ENCODE measurements at places on chromosomes 3 and 15. TPM values are rescaled to one million over a fixed set of nuclear protein-coding genes. Genes with fewer than 3 reads are reported as not detected.
A peak's percentile ranks its signal among the peaks of the same experiment; 100 is the strongest.

REC114 gene
- total RNA-seq: not detected

AP3B2 gene
- total RNA-seq: 4.1 TPM

CAMK1 gene
- 35.8 TPM for total RNA-seq

FBXL2 gene
- total RNA-seq: 28.4 TPM

ATOSA gene
- total RNA-seq: 88.7 TPM

ZNF660 gene
- total RNA-seq: 5.6 TPM

DNA sequence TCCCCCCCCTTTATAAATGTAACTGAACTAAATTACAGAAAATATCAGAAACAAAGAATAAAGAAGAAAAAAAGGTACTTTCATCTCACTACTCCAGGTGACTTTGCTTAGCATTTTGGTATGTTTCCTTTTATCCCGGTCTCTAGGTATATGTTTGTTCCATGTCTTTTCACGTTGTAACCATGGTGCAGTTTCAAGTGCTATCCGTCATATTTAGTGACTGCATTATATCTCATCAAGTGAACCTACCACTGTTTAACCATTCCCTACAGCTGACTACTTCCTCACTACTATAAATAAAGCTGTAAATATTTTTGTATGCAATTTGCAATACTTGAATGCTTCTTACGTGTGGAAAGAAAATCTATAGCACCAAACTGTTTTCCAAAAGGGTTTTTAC lies 2.2 kb downstream of the BTBD1 start:
- no peak for DNase-seq

- no peak for DNase-seq
Measured at GRCh38 chr3:115628075-115628412, 4.7 kb downstream of the GAP43 start.

DNA sequence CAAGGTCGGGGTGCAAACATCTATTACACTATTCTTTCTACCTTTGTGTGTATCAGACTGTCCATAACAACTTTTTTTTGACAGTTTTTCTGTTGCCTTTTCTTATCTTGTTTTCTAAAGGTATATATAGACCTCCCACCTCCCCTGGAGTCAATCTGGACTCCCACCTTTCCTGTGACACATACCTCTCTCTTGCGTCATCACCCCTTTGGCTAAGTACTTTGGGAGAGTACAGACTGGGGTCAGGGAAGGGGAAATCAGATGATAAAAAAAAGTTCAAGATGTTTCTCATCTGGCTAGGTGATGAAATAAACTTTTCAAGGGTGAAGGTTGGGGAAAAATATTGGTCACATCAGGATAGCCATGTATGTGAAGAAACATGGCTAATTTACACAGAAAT lies 17.2 kb downstream of the TSPAN3 start:
- DNase-seq: no peak

DNA sequence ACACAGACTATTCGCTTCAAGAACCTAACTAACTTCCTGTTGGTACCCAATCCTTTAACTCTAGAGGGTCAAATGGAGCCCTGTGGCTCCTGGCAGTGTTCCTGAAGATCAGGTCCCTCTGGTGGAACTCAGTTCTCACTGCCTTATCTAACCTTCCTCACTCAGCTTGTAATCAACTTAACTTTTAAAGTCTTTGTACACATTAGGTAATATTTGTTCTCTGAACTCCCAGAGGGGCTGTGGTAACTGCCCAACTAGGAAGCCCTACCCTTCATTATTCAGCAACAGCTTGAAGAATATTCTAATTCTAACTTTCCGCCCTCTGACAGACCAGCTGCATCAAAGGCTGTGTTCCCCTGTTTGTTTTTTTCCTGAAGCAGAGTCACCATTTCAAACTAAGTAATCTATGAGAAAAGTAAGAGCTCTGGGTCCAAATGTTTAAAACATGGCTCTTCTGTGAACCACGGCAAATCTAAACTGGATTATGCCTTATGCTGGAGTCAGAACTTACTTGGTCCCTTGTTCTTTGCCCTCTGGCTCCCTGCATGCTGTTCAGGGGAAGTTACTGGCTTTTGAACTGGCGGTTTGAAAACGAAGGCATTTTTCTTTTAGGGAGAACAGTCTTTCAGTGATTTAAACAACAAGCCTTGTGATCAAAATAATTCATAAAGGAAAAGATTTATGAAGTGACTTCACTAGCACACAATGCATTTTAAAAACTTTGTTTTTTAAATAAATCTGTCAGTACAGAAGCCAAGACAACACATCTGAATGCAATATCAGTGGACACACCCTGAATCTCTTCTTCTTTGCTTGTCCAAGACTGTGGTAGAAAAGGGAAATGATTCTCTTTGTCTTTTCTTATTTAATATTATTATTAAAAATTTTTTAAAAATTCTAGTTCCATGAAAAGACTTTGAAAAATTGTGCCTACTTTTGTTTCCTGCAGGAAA lies 365.6 kb downstream of the TIGIT start:
- DNase-seq: no peak

GRCh38 chr3:61560517-61561373 lies 626 bp upstream of the PTPRG start:
- peak; percentile 79 for DNase-seq

DNA sequence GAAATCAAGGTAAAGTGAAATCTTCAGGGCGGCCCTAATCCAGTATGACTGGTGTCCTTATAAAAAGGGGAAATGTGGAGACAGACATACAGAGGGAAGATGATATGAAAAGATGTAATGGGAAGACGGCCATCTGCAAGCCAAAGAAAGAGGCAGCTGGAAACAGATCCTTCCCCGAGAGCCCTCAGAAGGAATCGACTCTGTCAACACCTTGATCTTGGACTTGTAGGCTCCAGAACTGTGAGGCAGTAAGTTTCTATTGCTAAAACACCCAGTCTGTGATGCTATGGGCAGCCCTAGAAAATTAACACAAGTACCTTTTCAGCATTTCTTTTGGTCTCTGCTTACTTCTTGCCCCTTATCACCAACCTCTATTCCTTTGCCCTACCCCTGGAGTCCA lies 174.7 kb upstream of the TPM1 start:
- DNase-seq: no peak

DNA sequence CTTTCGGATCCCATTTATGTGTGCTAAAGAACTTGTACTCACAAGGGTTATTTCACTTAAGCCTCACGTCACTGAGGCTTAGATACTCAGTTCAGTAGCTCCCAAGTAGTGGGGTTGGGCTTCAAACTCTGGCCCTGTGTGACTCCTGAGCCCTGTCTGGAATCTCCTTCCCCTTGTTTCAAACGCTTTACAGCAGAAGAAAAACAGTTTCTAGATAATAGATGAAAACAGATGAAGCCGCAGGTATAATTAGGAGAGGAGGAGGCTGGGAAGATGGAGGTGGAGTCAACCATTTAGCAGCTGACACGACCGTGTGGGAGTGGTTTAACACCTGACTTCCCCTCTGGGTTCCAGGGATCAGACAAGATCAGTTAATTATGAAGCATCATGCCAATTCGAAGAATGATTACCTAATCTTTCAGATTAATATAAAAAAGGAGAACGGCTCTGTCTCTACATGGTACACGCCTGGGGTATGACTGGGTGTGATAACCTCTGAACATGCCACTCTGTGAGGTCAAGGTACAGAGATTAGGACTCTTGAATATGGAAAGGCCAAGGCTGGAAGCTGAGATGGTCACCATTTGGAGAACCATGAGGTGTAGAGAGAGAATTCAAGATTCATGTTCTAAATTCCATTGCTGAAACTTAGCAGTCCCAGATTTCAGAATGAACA lies 31.1 kb downstream of the TPM1 start:
- no peak for DNase-seq

GRCh38 chr3:69283496-69283895 lies 102.4 kb downstream of the FRMD4B start:
- DNase-seq: no peak

DNA sequence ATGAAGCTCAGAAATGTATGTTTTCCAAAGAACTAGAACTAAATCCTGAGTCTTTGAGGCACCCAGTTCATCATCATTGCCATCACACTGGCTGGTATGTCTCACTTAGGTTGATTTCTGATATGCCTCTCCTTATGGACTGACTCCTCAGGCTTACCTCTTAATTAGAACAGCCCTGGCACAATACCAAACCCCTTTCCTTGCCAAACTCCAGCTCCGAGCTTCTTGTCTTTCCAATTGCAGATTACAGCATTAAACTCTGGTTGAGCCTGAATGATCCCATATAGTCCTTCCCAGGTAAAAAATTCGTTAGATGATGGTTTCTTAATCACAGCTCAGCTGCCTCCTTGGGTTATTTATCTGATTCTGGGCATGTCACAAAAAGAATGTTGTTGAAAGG lies 66.3 kb downstream of the RTP4 start:
- DNase-seq: no peak

DNA sequence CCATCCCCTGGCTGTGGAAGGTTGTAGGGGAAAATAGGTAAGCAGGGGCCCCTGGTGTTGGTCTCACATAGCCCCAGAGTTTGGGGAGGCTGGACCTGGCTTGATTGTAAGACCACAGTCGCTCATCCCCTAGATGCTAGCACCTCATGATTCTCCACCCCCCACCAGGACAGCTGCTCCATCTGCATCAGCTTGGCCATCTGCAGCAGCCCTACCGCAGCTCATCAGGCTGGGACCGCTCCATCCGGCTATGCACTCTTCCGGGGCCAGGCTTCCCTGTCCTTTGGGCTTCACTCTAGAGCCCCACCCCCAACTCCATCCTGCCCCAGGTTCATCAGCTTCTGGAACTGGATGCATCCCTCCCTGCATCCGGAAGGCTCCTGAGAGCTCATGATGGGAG lies 12.6 kb downstream of the SCN5A start:
- DNase-seq: no peak

GRCh38 chr15:61037031-61037430 lies 192.1 kb downstream of the RORA start:
- DNase-seq: no peak

DNA sequence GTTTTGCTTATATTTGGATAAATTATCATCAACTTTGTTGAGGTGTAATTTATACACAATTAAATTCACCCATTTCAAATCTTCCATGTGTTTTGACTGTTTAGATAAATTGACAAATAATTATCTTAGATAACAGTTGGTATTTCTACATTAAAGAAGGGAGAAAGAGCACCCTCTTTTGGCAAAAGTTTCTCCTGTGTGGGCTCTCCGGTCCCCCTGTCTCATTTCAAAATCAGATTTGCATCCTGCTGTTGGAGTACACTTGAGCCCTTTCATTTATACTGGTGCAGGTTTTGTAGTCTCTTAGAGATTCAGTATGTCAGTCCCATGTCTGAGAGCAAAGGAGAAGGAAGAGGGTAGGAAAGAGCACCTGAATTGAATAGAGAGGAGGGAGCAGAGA lies 49.4 kb downstream of the NKIRAS1 start:
- no peak for DNase-seq

DNA sequence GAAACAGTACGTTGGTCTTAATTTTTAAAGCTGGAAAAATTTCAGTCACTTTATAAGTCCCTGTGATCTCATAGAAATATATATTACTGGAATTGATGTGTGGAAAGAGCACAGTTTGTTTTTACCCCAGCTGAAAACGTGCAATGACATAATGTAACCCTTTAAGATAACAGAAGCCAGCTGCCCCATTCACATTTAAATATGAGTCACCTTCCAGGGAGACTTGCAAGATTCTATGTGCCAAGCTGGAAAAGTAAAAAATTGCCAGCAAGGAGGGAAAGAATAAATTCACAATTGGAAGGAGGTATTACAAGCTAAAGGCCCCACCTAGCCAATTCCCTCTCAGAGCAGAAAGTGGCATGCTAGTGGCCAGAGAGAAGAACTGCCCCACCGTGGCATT lies 50.2 kb downstream of the SAMMSON start:
- DNase-seq: no peak

GRCh38 chr3:54538346-54538745 lies 389.5 kb downstream of the LRTM1 start:
- no peak for DNase-seq

- DNase-seq: peak; percentile 78
Measured at GRCh38 chr3:14440531-14441239, 38.3 kb downstream of the SLC6A6 start.
